Activated T-cell treated with anti-CD3 and anti-CD28 coated beads for 4 hours (primary cell): ENCODE measurements at places on chromosomes 3 and 15.

DNA sequence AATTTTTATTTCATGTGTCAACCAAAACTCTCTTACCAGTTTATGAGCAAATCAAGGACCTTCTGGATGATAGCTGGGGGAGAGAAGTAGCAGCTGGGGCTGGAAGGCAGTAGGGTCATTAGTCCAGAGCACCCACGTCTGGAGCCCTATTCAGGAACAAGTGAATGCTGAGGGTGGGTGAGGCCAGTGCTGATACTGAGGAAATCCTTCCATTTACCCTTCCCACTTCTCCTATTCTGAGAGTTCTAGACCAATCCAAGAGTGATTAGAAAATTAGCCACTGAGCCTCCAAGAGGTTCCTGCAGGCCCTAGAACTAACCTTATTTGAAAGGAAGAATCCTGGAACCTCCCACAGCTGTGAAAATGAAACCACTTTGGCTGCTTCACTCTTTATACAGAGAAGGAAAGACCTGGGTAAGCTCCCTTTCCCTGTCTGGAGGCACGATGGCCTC is 46.2 kb upstream of the VILL start:
- DNase-seq = no peak

DNA sequence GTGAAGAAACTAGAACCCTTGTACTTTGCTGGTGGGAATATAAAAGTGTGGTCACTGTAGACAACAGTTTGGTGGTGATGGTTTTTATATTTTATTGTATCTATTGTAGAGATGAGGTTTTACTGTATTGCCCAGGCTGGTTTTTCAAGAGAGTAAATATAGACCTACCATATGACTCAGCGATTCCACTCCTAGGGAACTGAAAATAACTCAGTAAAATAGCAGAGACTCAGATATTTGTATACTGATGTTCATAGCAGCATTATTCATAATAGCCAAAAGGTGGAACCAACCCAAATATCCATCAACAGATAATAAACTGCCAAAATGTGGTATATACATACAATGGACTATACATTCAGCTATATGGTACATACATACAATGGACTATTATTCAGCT is 68.8 kb upstream of the IL12A start:
- DNase-seq = no peak

GRCh38 chr3:110165753-110166152 is 828.4 kb upstream of the DPPA4 start:
- DNase-seq = no peak

GRCh38 chr3:43102773-43103480 is 3.0 kb downstream of the POMGNT2 start:
- DNase-seq = no peak

DNA sequence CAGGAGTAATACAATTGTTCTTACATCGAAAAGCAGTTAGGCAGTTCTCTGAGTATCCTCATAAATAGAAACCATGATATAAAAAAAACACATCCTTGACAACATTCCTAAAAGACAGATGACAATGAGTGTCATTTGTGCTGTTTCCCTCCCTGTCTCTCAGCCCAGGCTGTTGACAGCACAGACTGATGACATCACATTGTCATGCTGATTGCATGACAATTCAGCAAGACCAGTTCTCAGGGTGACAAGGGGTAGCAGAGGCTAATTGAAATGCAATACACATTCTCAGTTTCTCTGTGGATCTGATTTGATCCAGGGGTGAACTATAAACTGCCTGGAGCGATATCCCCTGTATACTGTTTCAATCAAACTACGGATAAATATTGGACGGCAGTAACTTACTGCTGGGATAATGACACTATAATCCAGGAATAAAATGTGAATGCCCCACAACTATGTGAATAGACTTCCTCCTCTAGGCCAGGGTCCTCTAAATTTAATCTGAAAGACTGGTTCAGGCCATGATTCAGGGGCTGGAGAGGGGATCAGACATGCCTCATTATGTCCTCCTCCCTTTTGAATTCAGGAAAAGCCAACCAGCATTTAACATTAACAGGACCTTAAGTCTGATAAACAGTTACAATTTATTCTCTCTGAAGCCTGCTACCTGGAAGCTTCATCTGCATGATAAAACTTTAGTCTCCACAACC is 16.7 kb upstream of the EIF1B start:
- DNase-seq = no peak

DNA sequence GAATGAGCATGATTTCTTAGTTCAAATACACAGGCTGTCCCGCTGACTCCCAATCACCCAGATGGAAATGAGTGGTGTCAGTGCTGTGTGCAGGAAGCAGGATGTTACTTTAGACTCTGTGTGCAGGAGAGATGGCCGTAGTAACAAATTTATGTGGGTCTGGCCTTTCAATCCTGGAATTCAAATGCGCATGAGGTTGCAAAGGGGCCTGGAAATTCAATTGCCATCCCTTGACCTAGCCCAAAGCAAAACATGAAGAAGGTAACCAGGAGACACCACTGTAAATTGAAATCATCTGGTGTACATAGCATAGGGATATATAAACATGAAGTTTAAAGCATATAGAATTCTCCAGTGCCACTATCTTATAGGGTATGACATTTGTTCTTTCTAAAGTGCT is 33.2 kb downstream of the GREM1 start:
- no peak for DNase-seq

DNA sequence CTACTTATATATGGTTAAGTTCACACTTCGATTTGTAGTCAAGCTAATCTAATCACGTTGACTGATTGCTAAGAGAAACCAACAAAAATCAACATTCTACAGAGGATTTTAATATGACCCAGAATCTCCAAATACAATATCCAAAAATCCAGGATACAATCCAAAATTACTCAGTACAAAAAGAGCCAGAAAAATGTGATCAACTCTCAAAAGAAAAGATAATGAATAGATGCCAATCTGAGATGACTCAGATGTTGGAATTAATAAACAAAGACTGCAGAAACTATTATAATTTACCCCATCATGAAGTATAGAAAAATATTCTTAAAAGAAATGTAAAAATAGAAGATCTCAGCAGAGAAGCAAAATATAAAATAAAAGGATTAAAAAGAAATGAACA is 22.3 kb downstream of the HACL1 start:
- DNase-seq = no peak

- DNase-seq = no peak
Measured at GRCh38 chr3:185153861-185154629, 1.2 kb upstream of the C3orf70 start.

DNA sequence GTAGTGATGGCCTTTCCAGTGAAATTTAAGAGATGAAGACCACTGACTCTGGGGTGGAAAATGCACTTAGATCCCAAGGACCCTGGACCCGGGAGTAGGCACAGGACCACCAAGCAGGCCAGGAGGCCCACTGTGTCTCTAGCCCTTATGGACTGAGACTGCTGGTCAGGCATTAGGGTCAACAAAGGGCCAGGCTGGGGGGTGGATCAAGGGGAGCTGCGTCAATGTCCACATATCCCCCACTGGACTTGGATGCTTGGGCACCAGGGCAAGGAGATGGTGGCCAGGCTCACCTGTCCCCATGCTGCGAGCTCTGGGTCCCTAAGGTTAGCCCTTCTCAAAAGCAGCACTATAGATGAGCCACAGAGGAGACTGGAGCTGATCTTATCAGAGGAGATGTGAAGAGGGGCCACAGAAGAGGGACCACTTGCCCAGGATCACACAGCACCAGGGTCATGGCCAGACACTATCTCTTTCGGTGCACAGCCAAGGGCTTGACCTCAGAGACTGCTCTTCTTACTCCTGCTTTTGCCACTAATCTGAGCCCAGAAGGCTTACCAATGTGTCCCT is 14.7 kb downstream of the RAB6B start:
- no peak for DNase-seq

DNA sequence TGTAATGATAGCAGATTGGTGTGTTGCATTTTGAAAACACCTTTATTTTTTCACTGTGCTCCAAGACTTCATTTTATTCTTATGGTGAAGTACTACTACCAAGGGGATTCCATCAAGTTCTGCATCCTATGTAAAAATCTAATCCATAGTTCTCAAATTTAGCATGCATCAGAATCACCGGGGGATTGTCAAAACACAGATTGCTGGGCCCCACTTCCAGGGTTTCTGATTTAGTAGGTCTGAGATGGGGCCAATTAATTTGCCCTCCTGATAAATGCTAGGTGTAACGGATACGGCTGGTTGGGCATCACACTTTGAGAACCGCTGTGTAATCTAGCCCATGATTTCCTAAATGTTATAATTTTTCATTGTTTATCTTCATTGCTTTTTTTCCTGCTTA is 692 bp downstream of the ZWILCH start:
- no peak for DNase-seq
